ENCODE measurements at places on chromosomes 12 and 14.

- no peak for DNase-seq
These were observed 700 bp downstream of the CDK4 start for GRCh38 chr12:57751432-57751787.

DNA sequence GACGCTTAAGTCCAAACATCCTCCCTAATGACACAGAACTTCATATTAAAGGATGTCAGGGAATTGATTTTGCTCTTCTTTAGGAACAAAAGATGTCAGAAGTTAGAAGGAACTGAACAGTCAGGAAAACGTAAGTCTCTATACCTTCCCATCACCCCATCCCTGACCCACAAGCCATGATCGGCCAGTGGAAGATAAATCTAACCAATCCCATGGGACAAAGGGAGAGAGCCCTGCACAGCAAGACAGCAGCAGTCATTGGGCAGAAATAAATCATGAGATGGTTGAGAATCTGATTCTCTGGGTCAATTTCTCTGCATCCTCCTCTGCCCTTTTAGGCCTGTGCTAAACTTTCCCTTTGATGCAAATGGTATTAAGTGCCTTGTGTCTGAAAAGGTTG is 414.9 kb downstream of the RGS6 start:
- DNase-seq = no peak

GRCh38 chr14:32312010-32312331 is 17.1 kb upstream of the AKAP6 start:
- no peak for DNase-seq

DNA sequence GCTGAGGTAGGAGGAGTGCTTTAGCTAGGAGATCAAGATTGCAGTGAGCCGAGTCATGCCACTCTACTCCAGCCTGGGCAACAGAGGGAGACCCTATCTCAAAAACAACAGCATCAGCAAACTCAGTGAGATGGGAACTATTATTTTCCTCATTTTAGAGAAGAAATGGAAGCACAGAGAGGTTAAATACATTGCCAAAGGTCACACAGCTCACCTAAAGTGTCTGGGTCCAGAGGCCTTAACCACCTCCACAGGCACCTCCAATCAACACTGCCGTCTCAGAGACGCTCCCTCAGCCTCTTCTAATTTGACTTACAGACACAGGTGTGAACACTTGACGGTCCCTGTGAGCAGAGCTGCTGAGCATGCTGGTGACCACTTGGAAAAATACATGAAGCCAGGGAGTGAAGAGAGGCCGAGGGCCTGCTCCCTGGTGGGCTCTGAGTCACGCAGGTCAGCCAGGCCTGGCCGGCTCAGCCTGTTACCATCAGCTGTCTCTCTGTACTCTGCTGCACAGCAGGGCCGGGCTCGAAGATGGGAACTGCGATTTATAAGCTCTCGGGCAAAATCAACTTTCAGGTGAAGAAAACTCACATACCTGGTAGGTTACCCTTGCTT is 77.5 kb upstream of the RASSF3 start:
- no peak for DNase-seq

- DNase-seq = peak; percentile 84
These were observed 1.8 kb upstream of the RNASE4 start for GRCh38 chr14:20682435-20683124.

GRCh38 chr14:68981539-68981976 is 2.5 kb upstream of the ACTN1 start:
- DNase-seq = no peak

DNA sequence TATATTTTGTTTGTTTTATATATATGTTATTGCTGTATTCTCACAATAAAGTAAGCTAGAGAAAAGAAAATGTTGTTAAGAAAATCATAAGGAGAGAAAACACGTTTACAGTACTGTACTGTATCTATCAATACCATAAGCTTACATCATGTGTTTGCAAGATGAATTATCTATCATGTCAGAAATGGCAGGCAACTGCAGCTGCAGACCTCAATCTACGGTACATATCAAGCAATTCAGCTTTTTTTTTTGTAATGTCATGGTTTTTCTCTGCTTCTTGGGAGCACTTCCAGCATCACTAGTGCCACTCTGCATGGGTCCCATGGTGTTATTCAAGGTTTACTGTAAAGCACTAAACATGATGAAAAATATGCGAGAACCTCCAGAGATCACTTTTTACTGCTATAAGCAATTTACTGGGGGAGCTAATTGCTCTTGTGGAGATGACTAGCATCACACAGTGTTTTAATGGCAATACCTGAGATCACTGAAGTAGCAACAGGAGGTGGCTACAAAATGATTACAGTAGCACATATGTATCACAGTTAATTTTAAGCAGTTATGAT is 9.0 kb upstream of the KRT2 start:
- DNase-seq = no peak

DNA sequence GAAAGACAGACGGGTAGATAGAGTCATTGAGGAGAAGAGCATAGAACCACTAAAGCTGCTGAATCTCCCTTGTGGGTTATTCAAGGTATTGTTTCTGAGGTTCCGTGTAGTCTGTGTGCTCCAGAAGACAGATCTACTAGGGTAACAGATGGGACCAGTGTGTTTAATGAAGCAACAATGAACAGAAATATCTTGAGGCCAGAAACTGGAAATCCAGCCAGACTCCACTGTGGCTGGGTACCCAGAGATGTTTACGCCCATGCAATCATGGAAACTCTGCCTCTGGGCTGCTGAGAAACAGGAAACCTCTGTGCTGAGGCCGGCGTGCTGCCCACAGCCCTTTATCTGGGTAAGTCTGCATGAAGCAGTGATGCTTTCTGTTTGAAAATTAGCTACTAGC is 8.3 kb downstream of the PROX2 start:
- no peak for DNase-seq

GRCh38 chr14:58918066-58918738 is 270.3 kb upstream of the DAAM1 start:
- no peak for DNase-seq

GRCh38 chr14:97172644-97173043 is 375.5 kb downstream of the VRK1 start:
- DNase-seq = no peak

- DNase-seq = peak; percentile 56
These were observed 3.3 kb upstream of the CIPC start for GRCh38 chr14:77094672-77095284.

DNA sequence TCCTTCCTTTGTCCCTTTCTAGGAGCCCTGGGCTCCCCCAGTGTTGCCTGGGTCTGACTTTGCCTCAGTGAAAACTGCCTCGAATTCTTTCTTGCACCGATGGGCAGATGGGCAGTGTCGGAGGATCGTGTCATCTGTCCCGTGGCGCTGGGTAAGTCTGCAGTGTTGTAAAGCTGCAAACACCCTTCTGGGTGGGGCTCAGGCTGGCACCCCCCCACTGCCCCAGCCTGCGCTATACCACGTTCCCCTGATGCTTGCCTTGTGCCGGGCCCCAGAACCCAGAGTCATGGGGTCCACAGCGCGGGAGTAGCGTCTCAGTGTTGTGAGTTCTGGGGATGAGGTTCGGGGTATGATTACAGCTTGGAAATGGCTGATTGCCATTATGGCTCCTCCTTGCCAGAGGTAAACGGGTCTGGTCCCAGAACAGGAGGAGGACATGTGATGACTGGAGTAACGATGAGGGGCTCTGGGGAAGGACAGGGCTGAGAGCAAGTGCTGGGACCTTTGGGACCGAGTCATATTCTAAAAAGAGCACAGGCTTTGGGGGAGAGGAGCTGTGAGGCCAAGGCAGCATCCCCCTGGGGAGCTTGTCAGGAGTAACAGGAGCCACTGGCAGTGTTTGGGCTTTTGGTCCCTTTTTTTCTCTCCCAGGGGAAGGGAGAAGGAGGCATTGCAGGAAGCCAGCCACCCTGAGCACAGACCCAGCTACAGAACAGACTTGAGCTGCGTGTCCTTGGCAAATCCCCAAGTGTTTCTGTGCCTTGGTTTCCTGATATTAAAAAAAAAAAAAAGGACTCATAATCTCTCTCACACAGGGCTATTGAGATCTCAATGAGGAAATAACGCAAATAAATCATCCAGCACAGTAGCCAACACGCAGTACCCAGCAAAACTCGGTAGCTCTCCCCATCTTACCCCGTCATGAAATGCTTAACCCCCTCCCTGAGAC is 4.3 kb downstream of the RTL1 start:
- no peak for DNase-seq

GRCh38 chr12:68367903-68368302 is 35.7 kb upstream of the MDM1 start:
- DNase-seq = no peak

- DNase-seq = peak; percentile 64
These were observed 61.7 kb upstream of the BCL2L14 start for GRCh38 chr12:12008931-12009611.

GRCh38 chr12:121939186-121939585 is 20.8 kb downstream of the CFAP251 start:
- no peak for DNase-seq

DNA sequence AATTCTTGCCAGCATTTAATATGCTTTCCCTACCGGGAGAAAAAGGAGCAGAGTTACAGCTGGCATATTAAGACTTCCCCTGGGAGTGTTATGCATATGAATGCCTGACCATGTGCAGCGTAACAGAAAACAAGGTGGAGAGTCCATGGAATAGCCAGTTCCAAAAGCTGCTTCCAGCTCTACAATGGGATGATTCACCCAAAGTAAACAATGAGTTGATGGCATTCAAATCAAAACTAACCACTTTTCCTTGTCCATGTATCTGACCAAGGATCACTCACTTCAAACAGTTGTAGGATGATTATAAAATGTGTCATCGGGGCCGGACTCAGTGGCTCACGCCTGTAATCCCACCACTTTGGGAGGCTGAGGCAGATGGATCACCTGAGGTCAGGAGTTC is 48.1 kb upstream of the BICDL1 start:
- DNase-seq = no peak

- DNase-seq = no peak
These were observed 36.9 kb downstream of the NRDE2 start for GRCh38 chr14:90294872-90295271.

DNA sequence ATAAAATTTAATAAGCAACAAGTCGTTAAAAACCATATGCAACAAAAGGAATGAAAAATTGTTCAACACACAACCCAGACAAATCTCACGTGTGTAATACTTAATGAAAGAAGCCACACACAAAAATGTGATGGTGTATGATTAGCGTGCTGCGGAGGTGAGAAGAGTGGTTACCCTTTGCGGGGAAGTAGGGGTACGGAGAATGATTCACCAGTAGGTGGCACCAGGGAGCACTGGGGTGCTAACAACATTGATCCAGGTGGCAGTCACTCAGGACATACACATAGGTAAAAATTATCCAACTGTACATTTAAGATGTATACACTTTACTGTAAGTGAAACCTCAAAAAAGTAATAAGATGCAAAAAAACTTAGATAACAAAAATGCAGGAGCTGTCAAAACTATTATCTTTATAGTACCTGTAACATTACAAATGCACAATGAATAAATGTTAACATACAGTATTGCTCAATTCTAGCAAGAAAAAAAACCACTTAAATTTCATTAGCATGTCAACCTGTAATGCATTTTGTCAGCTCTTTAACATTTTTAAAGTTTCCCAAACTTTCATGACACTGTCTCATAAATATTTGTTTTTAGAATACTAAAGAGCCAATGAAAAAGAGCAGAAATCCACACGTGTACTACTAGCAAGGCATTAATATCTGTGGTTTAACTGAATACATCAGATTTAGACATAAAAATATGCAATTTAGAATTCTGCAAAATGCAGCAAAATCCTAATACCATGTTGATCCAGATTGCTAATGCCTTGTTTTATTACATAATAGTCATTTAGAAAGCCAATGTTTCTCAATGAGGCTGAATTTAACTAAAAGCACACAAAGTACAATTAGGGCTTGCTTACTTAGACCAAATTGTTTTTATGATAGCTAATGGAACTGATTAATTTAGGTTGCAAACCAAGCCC is 46.7 kb downstream of the TMCC3 start:
- DNase-seq = no peak

DNA sequence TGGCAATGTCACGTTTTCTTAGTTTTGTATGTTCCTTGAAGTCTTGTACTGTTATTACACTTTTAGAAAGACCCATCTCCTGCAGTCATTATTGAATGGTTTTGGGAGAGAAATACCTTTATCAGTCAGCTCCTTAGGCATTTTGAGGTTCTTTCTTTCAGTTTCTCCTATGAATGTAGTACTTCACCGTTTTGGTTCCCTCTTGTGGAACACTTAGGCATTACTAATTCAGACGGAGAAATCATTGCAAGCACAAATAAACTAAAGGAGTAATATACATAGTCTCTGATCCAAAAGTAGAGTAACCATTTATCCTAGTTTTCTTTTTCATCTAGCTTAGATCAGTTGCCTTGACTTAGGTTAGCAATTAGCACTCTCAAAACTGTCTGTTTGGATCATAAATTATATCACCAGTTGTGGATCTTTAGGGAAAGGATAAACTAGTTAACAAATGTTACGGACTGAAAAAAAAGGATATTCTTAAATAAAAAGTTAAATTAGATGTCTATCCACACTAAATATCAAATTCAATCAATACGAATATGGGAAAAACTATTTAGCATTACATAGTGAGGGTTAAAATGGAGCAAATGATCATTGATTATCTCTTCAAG is 1538.3 kb upstream of the SEL1L start:
- DNase-seq = peak; percentile 8

DNA sequence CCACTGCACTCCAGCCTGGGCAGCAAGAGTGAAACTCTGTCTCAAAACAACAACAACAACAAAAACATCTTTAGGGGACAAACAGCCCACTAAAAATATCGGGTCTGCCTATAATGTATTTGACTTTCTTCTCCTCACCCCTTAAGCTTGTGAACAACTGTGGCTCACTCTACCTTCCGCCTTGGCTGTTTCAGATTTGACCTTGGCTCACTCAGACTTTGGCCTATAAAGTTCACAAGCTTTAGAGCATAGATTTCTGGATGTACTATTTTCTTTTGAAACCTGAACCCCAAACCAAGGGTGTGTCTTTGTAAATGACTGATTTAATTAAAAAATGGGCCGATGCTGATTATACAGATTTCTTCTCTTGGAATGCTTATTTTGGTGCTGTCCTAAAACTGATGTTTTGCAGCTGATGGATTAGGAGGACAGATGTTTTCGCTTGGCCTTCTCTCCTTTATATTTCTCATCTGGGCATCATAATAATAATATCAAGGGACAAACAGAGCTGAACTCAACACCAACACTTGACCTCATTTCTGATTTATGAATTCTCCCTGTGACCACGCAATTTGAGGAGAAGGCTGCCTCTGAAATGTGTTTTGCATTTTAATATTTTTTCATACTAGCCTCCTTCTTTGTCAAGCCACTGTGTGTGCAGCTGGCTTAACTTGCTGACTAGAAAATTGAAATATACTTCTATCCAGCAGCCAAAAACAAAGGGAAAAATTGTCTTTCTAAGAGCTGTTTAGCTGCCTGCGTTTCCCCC is 40.2 kb upstream of the RASSF3 start:
- no peak for DNase-seq

- no peak for DNase-seq
These were observed 29.8 kb downstream of the FIGNL2 start for GRCh38 chr12:51818566-51819300.

GRCh38 chr12:46389031-46389616 is 16.6 kb upstream of the SLC38A2 start:
- no peak for DNase-seq

Data from GM10248 (cell line).